ENCODE measurements at places on chromosomes 6 and 20. TPM values are rescaled to one million over a fixed set of nuclear protein-coding genes. Genes with fewer than 3 reads are reported as not detected.

DNA sequence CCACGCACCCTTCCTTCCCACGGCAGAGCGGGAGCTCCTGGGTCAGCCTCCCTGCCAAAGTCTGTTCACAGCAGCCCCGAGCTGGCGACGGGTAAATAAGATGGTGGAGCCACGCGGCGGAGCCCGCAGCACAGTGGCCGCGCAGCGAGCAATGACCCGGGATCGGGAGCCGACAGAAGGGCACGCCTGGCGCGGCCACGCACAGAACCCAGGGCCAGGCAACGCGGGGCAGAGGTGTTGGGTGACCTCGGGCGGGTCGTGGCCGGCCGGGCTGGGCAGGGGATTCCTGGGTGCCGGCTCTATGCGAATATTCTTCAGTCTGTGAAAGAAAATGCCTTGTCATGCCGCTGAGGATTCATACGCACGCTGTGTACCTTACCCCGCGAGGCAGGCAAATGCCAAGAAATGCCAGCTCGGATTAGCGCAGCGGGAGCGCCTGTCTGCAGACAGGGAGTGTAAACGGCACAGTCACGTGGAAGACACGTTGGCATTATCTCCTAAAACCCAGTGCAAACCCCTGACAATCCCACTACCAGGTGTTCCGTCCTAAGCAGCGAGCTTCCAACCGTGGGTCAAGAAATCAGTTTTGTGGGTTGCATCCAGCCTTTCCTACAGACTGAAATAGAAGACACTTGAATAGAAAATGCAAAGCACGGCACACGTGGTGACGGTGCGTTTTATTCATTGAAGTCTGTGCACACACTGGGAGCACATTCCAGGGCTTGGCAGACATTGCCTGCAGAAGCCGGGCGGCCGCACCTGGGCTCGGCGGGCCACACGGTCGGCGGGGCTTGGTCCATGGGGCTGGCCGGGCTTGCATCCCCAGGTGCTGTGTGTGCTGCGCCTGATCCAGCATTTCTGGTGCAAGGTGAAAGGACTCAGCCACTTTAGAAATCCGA, 18.3 kb downstream of the CHRNA4 start:
- no peak for DNase-seq

GRCh38 chr6:128505603-128506002, 14.8 kb downstream of the PTPRK start:
- DNase-seq: no peak

Gene FBXO5
- 7.0 TPM for total RNA-seq

DNA sequence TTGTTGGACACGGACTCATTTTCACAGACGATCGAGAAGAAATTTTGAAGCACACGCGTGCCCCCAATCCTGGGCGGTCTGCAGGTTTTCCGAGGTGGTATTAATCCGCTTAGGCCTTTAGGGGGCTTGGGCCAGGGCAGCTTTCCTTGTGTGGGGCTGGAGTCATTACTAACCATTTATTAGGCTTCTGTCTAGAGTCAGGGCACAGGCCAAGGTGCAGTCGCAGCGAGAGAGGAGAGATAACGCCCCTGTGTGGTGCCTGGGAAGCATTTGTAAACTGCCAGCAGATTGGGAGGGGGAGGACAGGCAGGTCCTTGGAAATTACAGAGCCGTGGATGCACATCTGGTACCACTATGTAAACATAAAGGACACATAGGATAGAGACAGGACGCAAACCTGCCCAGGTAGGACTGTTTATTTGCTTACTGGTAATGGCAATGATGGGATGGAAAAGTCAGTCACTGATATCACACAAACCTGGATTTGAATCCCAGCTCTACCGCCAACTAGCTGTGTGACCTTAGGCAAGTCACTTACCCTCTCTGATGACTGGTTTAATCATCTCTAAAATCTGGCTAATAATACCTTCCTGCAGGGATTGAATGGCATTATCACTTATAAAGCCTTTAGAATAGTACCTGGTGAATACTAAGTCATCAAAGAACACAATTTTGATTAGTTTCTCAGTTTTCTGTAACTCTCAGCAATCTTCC, 76.4 kb downstream of the TMEM242 start:
- no peak for DNase-seq

Gene OR2H1
- total RNA-seq: not detected

- DNase-seq: no peak
Observed at GRCh38 chr20:9235518-9235917, 166.6 kb downstream of the PLCB4 start.

GRCh38 chr6:117917176-117917575, 10.1 kb downstream of the SLC35F1 start:
- no peak for DNase-seq

DNA sequence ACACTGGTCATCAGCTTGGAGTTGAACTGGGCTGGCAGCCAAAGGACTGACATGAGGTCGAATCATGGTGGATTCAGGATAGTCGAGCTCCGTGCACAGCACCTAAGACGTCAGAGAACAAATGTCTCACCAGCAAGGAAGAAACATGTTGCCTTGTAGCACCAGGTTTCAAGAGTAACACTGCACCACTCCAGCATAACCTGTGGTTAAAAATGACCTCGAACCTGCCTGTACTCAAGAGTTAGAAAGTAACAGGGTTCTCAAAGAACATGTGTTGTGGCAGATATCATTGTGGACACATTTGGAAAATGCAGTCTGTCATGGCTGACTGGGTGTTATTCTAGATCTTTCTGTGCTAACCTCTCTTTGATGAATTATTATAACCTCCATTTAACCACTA, 511.6 kb downstream of the CDH26 start:
- DNase-seq: no peak

All from breast epithelium (tissue), 4 donors.